ENCODE measurements at places on chromosomes 5 and 9.
A peak's percentile ranks its signal among the peaks of the same experiment; 100 is the strongest.

DNA sequence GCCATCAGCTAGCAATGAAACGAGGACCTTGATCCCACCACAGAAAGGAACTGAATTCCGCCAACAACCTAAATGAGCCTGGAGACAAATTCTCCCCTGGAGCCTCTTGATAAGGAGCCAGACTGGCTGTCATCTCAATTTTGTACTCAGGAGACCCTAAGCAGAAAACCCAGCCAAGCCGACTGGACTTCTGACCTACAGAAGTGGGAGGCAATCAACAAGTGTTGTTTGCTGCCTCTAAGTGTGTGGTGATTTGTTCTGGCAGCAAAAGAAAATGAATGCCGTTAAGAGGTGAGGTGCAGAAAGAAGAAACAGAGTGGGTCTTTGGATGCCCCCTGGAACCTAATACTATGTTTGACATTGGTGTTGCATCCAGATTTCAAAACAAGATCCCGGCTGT is 72.7 kb upstream of the SPATA31E1 start:
- DNase-seq: no peak

- DNase-seq: no peak
Measured at GRCh38 chr5:84181093-84181492, 203.6 kb downstream of the EDIL3 start.

- DNase-seq: no peak
Measured at GRCh38 chr9:120402741-120403542, 177.0 kb downstream of the CDK5RAP2 start.

DNA sequence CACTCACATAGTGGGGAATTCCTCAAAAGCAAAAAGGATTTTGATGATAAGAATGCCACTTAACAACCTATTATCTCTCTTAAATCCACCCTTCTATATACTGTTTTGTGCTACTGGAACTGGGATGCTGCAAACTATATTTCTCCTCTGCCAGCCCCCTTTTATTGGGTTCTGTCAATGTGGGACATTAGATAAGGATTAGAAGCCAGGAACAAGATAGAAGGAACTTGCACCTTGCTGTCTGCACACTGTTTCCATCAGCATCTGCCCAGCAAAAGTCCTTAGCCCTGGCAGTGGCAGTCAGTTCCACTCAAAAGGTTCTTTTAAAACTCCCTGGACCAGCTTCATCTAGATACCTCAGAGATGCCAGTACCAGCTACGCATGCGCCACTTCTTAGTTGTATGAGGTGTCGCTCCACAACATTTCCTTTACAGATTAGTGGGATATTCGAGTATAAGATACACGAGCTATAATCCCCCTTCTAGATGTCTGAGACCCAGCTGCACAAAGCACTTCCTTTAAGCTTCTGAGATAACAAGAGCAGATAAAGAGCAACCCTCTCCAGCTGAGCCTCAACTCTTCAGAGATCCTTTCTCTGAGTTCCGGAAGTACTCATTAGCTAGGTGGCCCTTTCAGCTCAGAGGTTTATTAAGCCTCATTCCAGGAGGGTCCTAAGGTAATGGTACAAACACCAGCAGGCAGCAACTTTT is 45.3 kb downstream of the CERT1 start:
- DNase-seq: no peak

DNA sequence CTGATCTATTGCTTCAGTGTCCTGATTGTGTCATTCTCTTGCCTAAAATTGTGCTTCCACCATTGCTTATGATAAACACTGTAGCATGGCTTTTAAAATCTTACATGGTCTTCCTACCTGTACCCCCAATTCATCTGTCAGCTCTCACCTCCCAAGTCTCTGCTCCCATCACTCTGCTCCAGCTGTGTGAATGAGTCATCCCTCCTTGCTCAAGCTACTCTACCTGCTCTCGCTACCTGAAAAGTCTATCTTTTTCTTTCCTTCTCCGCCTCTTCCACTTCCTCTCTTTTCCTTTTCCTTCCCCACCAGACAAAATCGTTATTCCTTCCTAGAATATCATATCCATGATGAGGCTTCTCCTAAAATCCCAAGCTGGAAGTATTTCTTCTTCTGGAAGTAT is 341.7 kb downstream of the PRELID2 start:
- DNase-seq: no peak

DNA sequence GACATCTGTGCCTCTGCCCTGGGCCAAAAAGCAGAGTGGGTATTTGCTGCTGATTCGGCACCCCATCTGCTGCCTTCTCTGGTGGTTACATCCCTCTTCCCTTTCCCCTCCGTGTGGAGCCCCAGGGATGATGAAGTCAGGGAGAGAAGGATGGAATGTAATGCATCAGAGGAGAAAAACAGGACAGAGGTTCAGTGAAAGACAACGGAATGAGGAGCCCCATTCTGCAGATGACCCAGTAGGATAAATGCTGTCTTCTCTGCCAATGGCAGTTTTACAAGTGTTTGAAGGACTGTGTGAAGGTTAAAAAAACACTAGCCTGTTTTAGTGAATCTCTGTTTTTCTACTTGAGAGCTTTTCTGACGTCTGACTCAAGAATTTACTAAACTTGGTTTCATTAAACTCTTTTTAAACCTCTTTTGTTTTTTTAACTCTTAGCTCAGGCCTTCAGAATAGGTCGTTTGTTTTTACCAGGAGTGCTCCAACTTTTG is 86.3 kb downstream of the NLN start:
- DNase-seq: no peak

GRCh38 chr5:87735923-87736322 is 323.2 kb upstream of the CCNH start:
- DNase-seq: no peak

DNA sequence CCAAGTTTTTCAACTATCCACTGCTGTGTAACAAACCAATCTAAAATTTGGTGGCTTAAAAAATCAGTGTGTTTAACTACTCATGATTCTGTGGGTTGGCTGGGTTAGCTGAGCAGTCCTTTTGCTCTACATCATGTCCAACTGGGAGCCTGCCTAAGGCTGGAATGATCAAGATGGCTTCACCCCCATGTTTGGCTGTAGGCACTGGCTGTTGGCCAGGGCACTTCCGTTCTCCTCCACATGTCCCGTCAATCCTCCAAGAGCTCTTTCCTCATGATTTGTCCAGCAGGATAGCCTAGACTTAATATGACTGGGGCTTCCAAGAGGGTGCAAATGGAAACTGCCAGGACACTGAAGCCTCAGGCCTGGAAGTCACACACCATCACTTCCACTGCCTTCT is 17.0 kb upstream of the TSSK1B start:
- DNase-seq: no peak

DNA sequence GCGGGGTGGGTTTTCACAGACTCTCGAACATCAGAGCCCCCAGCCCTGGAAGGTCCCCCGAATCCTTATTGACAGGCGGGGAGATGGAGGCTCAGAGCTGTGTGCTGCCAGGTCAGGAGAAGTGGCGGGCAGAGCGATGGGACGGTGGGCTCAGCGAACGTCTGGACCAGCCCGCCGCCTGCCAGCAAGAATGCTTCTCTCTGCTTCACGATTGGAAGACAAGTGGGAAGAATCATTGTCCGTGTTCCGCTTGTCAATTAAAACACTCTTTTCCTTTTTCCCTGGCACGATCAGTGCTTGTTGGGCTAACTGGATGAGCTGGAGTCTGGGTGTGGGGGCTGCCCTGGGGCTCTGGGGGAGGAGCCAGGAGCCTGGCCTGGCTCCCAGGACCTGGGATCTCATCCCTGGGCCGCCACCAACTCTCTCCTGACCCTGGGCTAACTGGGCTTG is 1.6 kb downstream of the COL5A1 start:
- DNase-seq: no peak

- DNase-seq: no peak
Measured at GRCh38 chr5:9852671-9853070, 222.5 kb upstream of the TAS2R1 start.

DNA sequence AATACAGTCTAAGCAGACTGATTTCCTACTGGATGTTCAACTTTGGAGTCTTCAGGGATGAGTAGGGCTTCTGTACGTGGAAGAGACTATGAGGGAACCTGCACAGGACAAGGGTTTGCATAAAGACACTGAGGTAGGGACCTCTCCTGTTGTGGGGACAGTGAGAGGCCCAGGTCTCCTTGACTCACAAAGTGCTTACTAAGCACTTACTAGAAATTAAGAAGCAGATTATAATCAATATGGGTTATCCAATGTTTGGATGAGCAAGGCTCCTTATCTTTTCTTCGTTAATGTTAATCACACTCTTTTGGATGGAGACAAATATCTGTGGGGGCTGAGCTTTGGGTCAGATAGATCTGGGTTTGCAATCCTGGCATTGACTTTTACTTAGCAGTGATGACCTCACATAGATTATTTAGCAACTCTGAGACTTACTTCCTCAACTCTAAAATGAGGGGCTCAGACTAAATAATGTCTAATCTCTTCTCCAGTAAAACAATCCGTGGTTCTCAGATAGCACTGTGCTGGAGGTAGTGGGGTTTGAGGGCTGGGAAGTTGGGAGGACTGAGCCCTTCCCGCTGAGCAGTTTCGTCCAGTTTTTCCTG is 45.9 kb downstream of the PDCD1LG2 start:
- DNase-seq: no peak

GRCh38 chr5:107295914-107296313 is 374.8 kb downstream of the EFNA5 start:
- DNase-seq: no peak

- DNase-seq: no peak
Measured at GRCh38 chr5:15233566-15233965, 266.4 kb upstream of the FBXL7 start.

GRCh38 chr5:173515526-173515925 is 100.9 kb downstream of the BOD1 start:
- DNase-seq: no peak

GRCh38 chr5:87886164-87886563 is 382.5 kb downstream of the TMEM161B start:
- DNase-seq: no peak

GRCh38 chr9:120935383-120935857 is 8.8 kb upstream of the TRAF1 start:
- DNase-seq: peak; percentile 58

GRCh38 chr9:6006749-6007057 is 8.7 kb downstream of the RANBP6 start:
- DNase-seq: no peak

- peak; percentile 29 for DNase-seq
Measured at GRCh38 chr5:54700986-54701578, 183.5 kb downstream of the SNX18 start.

DNA sequence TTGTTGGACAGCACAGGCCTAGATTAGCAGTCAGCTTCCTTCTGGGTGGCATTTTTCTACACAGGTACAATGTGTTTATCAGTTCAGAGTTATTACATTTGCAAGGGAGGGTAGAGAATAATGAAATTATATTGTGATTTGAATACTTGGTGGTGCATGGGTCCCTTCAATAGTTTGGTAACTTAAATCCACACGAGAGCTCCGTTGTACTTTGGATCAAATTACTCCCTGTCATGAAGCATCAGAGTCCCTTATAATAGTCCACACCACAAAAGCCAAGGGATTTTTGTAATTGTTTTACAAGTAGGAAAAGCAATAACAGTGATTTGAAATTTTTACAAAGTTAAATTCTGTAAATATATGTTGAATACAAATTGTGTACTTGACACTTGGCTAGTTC is 552.4 kb downstream of the PDE4D start:
- no peak for DNase-seq

GRCh38 chr9:125805057-125805456 is 57.9 kb downstream of the PBX3 start:
- DNase-seq: no peak

DNA sequence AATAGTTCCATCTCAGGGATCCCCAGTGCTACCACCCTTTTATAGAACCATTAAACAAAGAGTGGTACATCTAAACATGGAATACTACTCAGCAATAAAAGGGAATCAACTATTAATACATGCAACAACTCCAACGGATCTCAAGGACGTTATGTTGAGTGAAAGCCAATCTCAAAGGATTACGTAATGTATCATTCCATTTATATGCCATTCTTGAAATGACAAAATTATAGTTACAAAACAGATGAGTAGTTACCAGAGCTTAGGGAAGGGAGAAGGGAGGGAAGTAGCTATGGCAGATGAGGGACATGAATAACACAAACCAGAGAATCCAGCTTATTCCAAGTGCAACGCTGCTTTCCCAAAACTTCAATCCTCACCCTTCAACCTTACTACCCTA is 69.5 kb downstream of the ACTL7B start:
- no peak for DNase-seq

GRCh38 chr5:149186506-149186905 is 45.2 kb downstream of the ABLIM3 start:
- DNase-seq: no peak

- DNase-seq: no peak
Measured at GRCh38 chr5:34991486-34992238, 56.1 kb downstream of the AGXT2 start.

DNA sequence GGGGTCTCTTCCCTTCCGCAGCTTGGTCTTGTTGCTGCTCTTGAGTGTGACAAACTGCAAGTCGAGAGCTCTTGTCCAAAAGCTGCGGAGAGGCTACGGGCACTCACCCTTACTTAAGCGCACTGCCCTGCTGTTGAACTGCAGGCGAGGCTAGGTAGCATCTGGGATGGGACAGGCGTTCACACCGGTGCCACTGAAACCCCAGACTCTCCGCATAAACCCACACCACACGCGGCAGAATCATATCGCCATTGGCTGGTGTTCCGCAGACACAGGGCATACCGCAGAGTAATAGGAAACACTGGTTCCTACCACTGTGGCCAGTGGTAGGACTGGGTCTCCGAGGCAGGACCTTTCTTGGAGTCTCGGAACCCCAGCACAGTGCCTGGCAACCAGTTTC is 2.2 kb upstream of the NPR3 start:
- no peak for DNase-seq

DNA sequence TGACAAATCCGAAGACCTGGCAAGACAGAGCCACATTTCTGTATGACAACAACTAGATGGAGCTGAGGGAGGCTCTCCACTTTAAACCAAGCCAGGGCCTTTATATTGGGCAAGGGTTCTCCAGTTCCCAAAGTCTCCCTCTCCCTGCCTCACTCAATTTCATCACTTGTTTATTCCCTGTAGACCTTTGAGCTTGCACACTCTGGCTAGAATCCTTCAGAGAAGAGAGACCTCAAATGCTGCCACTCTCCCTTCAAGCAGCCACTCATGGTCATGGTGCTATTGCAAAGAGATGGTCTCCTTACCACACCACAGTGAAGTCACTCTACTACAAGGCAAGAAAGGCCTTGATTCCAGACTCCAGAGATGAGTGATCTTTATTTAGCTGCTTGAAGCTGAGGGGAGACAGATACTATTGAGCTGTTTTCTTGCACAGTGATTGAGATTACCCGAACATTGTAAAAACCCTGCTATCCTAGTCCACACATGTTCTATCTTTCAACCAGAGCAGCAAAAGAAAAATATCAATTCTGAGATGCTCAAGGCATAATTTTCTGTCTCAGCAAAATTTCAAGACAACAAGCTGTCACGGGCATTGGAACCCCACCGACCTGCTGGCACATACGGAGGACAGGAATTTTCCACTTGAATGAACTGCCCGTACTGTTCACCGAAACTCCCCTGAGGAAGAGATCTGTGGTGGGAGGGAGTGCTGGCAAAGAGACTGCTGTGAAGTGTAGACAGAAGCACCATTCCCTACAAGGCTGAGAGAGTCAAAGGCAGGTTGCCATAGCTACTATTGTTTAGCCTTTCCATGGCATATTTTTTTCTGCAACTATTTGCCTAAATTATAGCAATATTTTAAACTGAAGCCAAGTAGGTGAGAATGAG is 81.1 kb downstream of the CDO1 start:
- DNase-seq: no peak

GRCh38 chr9:86724529-86724928 is 222.8 kb downstream of the GAS1 start:
- DNase-seq: no peak
